ENCODE measurements at places on chromosomes 3 and 15.

DNA sequence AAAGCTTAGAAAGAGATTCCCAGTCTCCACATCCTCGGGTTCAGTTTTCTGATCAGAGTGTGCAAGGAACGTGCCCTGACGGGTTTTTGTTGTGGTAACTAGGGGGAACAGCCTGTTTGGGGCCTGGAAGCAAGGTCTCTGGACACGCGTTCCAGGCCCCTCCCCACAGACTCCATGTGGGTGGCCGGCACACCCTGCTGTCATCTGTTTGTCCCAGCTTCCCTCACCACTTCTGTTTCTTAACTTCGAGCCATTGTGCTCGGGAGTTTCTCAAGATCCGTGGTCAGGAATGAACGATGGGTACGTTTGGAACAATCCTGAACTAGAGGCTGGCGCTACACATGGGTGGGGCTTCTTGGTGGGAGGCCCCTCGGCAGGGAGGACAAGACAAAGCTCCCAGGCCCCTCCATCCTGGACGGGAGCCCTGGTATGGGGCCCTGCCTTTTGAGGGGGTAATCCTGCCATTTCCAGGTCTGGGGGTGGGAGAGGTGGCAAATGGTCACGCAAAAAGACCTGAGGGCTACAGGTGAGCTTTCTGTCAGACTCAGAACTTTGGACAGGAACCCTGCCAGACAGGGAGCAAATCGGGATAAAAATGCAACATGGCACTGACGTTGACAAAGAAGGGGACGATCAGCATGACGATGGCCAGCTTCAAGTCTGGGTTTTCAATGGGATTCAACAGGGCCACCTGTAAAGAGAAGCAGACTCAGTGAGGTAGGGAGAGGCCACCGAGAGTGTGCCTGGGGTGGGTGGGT lies 8.5 kb upstream of the MUSTN1 start:
- DNase-seq = no peak

- no peak for DNase-seq
These were observed 363.5 kb upstream of the FRG2C start for GRCh38 chr3:75300606-75301005.

DNA sequence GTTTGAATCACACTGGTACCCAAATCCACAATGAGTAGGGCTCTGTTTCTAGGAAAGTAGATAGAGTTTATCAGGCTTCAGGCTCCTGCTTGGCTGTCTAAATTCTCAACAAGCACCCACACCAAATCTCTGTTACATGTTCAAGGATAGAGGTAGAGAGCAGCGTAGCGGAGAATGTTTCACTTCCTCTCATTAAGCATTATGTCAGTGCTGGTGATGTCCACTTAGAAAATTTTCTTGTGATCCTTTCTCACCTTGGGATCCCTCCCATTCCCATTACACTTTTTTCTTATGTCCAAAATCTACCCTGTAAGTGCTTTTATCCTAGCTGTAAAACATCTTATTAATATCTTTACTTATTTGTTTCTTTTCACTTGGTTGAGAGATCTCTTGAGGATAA lies 34.7 kb upstream of the GCSAM start:
- no peak for DNase-seq

DNA sequence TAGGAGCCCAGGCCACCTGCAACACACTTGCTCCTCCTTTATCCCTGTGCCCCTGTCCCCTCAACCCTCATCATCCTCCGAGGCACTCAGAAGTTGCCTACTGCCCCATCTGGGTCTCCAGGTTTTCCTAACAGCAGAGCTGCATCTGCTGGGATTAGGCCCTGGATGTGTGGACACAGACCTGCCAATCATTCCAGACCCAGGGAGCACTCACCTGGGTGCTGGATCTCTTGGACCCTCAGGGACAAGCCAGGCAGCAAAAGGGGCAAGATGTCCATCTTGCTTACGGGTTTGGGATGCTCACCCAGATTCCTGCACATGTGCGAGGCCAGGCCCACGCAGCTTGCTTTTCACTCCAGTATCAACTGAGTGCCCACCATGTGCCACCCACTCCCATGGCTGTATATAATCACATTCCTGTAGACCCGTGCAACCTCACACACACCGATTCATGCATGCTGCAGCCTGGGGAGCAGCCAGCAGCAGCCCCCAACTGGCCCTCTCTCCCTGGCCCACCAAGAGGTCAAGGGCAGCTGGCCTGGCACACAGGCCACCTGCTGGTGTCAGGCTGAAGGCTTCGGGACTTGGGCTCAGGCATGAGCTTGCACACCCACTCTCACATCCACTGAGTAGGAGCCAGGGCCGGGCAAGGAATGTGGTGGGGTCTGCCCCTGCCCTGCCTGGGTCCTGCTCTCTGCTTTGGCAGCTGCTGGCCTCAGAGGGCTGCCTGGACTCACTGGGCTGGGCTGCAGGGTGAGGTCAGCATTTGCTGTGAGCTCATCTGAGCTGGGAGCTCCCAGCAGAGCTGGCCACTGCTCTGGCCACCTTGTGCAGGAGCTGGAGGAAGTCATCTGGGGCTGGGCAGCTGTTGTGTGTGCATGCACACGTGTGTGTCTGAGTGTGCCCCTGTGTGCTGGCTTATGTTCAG lies 14.9 kb downstream of the PRKCD start:
- no peak for DNase-seq

DNA sequence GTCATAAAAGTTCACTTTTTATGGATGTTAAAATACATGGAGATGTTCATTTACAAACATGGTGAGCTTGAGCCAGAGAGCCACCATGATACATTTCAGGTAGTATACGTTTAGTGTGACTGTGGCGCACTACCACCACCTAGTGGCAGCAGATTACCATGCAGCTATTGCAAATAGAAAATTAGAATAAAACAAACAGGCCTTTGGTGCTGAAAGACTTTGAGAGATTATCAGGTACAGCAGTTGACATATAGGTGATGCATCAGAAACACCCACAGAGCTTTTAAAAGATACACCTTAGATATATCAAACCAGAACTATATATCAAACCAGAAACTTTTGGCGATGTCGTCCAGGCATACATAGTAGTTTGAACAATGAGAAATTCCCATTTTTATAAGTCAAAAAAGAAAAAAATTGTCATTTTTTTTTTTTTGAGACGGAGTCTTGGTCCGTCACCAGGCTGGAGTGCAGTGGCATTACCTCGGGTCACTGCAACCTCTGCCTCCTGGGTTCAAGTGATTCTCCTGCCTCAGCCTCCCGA lies 42.0 kb upstream of the ICE2 start:
- DNase-seq = peak; percentile 34

- DNase-seq = no peak
These were observed 27.9 kb upstream of the SLC6A6 start for GRCh38 chr3:14374444-14374883.

GRCh38 chr3:116474032-116474780 lies 28.9 kb upstream of the LSAMP start:
- DNase-seq = no peak

DNA sequence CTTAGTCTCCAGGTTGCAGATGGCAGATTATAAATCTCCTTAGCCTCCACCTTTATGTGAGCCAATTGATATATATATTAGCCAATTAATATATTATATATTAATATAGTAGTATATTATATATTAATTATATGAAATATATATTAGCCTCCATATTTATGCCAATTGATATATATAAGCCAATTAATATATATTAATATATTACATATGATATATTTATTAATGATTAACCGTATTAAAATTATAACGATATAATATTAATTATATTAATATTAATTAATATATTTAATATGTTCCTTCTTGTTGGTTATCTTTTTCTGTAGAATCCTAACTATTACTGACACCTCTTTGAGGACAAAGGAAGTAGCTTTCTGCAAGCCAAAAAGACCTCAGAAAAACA lies 972.5 kb downstream of the GBE1 start:
- DNase-seq = no peak

- no peak for DNase-seq
These were observed 202.0 kb downstream of the UBE3A start for GRCh38 chr15:25236861-25237155.

Data from HuH-7 (cell line).